NCI-H82 (cell line): ENCODE measurements at places on chromosomes 3 and 15.

GRCh38 chr3:40837300-40837699, 312.5 kb downstream of the ZNF621 start:
- no peak for DNase-seq

DNA sequence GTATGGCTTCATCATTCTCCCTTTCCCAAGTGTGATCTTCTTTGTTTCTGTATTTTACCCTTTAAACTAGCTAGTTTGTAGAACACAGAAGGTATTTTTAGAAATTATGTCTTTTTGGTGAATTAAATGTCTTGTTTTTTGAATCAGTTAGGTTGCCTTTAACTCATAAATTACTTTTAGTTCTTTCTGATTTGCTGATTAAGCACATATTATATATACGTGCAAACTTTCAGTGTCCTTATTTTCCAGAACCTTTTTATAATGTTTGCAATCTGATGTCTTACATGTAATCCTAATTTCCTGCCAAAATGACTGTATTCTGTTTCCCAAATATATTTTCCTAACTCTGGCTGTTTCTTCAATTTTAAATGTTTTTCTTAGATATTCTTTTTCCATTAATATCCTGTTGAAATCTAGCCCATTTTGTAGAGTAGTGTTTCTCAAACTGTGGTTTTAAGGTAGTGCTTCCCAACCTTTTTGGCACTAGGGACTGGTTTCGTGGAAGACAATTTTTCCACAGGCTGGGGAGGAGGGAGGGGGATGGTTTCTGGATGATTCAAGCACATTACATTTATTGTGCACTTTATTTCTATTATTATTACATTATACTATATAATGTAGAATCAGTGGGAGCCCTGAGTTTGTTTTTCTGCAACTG, 51.8 kb downstream of the CHD2 start:
- DNase-seq: no peak

- no peak for DNase-seq
These were observed 46.3 kb upstream of the SKOR1 start for GRCh38 chr15:67778968-67779548.

- DNase-seq: no peak
These were observed 36.9 kb upstream of the SKIL start for GRCh38 chr3:170320461-170321121.

- no peak for DNase-seq
These were observed 12.7 kb downstream of the ATP10A start for GRCh38 chr15:25850154-25851111.

DNA sequence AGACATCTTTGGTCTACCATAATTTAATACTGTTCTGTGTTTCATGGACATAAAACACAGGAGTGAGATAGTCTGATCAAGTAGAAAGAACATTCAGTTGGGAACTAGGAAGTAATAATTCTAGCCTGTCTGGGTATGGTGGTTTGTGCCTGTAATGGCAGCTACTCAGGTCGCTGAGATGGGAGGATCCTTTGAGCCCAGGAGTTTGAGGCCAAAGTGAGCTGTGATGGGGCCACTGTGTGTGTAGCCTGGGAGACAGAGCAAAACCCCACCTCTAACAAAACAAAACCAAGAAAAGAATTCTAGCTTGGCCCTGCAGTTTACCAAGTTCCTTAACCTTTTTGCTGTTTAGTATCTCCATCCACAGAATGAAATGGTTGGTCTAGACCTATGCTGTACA, 36.8 kb downstream of the KAT2B start:
- DNase-seq: no peak

- no peak for DNase-seq
These were observed 22.1 kb upstream of the WDR49 start for GRCh38 chr3:167675848-167676247.

GRCh38 chr15:31078471-31078870, 23.1 kb downstream of the TRPM1 start:
- DNase-seq: peak; percentile 59

- no peak for DNase-seq
These were observed 174.2 kb upstream of the SLC2A2 start for GRCh38 chr3:171200750-171201088.

- DNase-seq: no peak
These were observed 27.2 kb downstream of the PLD1 start for GRCh38 chr3:171783086-171783485.

DNA sequence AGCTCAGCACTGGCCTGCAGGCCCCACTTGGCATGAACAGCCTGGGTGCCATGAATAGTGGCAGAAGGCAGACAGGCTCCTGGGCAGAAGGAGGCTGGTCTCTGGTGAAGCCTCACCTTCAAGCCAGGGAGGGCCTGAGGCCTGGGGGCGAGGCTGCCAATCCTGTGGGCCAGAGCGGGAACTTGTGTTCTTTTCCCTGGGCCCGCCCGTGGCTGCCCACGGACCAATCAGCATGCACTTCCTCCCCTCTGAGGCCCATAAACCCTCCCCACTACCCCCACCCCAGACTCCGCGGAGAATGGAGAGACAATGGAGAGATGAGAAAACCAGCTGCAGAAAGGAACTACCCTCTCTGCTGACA, 283.8 kb upstream of the ROBO1 start:
- DNase-seq: no peak

- no peak for DNase-seq
These were observed 775 bp upstream of the MAPK6 start for GRCh38 chr15:52018244-52018643.

GRCh38 chr15:73632670-73633058, 525 bp downstream of the NPTN start:
- peak; percentile 55 for DNase-seq

DNA sequence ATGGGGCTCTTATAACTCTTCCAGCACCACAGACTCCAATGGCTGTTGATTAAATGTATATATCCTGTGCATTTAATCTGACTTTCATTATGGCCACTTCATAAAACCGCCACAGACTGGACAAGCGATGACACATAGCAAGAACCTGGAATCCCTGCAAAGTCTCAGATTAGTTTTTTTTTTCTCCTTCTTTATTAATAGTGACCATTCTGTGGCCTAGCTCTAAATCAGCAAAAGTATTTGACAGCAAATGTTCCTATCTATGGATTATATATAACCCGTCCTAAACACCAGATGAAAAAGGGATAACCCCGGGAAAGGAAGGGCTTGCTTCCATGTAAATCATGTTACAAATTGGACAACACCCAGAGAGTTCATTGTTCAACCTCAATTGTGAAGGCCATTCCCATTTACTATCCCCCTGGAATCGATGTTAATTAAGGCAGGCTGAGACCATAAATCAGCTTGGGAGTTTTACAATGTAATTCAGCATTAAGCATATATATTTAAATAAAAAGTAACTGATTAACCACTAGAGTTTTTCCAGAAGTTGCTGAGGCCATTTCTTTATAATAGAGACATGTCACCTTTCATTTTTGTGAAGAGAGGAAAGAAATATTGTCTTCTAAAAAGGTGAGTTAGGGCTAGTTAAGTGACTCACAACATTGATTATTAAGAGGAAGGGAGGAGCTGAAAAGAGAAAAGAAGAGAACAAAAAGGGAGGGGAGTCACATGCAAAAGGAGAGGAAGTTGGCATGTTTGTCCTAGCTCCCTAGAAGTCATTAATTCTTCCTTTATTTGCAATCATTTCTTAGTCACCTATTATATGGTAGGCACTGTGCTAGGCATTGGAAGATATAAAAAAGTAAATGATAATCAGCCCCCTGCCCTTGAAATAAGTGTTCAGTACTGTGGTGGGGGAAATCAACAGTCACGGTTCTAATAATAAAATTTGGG, 26.2 kb downstream of the ALDH1A2 start:
- no peak for DNase-seq

- peak; percentile 9 for DNase-seq
These were observed 26.3 kb downstream of the FAN1 start for GRCh38 chr15:30929982-30930381.

GRCh38 chr15:66789029-66790025, 87.3 kb downstream of the SMAD6 start:
- DNase-seq: peak; percentile 39

GRCh38 chr15:55897560-55898336, 95.7 kb downstream of the NEDD4 start:
- peak; percentile 80 for DNase-seq

DNA sequence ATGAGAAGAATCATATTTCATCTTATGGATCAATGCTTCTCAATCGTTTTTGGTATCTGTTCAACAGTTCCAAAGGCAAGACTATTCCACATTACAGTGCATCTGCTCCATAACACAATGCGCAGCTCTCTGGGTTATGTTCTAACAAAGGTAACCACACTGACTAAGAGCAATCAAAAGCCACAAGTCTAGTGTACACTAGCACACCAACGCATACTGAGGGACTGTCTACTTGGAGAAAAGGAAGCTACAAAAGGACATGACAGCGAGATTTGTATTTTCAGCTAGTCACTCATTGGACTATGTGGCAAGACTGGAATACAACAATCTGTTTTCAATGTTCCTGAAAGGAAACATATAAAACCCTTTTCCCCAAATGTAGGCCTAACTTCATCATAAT, 35.8 kb downstream of the SETD2 start:
- DNase-seq: no peak

GRCh38 chr3:187982142-187982541, 171.8 kb upstream of the LPP start:
- no peak for DNase-seq

DNA sequence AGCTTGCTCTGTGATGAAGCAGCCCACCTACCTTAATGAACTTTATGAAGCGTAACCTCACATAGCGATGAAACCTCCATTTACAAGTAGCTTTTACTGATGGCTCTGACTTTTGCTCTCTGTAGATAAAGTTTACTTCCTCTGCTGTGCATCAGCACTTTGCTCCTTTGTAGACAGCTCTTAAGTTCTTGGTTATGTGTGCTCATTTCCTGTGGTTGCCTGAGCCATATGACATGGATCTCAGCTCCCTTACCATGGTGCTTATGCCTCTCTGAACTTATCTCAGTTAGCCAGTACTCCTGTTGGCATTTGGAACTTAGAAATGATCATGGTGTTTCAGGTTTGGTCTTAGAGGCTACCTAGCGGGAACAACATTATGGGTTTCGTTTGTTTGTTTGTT, 7.8 kb downstream of the MFSD1 start:
- no peak for DNase-seq

GRCh38 chr3:70703305-70704102, 391.1 kb upstream of the MDFIC2 start:
- no peak for DNase-seq

GRCh38 chr15:90227816-90228772, 5.6 kb downstream of the CIB1 start:
- DNase-seq: no peak

GRCh38 chr15:101458908-101459578, 30.5 kb downstream of the PCSK6 start:
- no peak for DNase-seq

DNA sequence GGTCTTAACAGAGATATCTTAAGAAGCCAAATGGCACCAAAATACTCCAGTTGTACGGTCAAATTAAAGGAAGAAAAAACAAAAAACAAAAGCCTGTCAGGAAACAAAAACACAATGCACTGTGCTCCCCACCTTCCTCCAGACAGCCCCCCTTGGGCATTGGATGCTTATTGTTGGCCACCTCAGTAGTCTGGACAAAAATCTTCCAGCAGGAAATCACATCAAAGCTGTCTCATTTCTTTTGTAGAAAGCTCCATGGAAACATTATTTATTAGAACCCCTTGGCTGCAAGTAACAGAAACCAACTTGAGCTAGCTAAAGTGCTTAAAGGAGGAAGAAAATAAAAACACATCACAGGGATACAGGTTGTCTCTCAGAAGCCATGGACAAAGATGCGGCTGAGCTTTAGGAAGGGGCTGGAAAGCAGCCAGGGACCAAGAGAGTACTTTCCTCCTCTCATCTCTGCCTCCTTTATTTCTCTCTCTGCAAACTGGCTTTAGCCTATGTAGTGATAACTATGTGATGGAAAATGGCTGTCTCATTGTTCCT, 651.5 kb upstream of the ADAMTS9 start:
- DNase-seq: no peak

DNA sequence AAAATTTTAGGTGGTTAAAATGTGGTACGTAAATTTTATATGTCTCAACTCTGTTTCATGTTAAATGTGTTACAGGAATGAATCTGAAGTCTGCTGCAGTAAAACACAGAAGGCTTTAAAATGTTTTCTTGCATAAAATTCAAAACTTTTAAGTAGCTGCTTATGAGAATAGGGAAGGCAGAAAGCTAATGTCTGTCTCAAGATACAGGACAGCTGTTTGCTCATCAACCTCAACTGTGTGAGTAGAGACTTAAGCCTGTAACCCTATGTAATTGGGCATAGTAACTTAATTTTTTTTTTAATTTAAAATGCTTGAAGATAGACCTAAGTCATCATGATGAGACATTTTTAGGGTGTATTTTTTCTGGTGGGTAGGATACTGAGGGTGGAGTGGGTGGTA, 38.9 kb downstream of the ZFAND6 start:
- peak; percentile 56 for DNase-seq

DNA sequence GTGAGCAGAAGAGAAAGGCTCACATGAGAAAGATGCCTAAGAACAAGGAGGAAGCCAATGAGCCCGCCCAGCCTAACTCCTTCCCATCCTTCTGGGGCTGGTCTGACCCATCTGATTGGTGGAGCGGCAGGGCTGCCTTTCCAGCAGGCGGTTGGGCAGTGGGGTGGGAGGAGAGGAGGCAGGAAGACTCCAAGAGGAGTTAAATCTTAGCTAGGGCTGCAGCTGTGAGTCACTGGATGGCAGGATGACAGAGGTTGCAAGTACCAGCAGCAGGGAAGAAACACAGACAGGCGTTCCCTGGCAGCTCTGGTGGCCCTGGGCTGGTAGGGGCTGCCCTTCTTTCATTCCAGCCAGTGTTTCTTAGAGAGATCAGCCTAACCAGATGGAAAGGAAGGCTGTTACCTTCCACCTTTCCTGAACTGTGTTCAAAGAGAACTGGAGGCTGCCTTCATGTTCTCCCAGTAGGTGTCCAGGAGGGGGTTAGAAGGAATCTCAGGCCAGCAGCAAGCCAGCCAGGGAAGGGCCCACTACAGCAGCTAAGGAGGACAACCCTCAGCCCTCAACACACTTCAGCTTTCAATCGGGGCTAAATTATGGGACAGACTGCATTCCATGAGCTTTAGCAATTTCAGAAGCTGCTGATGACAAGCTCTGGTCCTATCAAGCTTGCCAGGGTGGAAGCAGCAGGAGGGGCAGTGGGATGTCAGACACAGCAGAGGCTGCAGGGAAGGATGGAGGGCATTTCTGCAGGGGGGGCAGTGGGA, 50.3 kb downstream of the CHSY1 start:
- peak; percentile 68 for DNase-seq

DNA sequence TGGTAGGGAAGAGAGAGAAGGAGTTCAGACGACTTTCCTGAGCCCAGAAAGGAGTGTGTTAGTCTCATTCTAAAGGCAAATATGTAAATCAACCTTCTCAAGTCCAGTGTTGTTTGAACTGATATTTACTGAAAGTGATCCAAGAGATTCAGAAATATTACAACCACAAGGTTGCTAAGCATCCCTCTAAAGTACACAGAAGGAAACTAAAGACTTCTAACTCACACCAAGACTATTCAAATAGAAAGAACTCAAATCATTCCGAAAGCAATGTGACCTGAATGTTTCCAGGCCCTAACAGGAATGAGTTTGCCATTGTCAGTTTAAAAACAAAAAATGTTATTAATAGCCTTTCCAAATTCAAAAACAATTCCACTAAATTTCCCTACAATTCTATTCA, 56.9 kb upstream of the VGLL3 start:
- no peak for DNase-seq
